ENCODE measurements at places on chromosomes 6 and 20.

DNA sequence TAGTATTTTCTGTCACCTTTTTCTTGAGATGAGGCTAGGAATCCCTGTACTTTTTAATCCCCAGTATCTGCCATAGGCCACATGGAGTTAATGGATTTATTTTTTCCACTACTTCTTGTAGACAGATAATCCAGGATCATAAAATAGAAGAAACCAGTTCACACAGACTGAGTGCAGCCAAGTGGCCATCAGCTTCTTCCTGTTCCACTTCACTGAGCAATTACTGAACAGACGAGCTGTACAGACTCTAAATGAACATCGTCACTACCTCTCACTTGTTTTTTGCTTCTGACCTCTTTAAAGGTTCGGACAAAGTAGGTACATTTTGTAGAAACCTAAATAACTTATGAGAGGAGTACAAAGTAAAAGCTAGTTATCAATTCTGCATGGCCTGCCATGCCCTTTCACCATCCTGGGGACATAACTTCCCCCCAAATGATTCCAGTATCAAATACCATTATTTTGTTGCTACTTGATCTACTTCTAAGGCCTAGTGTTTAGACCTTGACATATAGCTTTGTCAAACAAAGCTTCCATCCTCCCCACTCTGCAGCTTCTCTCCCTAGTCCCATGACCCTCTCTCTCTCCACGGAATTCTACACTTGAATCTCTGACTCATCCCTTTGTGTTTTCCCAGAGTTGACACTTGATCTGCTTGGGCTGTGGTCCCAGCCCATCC is 34.4 kb upstream of the ARHGAP18 start:
- no peak for DNase-seq

DNA sequence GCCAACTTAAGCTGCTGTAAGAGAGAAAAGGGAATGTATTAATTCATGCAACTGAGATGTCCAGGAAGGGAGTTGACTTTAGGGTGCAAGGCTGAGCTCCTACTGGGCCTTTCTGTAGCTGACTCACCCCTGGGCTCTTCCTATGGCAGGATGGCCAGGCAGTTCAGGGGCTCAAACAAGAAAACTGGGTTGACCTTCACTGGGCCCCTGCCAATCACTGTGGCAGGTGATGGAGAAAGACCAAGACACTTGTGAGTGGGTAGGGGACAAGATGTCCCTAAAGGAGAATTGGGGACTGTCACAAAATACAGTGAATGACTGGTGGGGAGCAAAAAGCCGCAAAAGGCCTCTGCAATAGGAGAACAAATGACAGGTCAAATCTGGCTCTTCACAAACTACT is 21.5 kb upstream of the RALGAPA2 start:
- DNase-seq, result no peak

- no peak for DNase-seq
Observed at GRCh38 chr20:3744806-3745685, 12.6 kb downstream of the HSPA12B start.

GRCh38 chr20:31870726-31871617 is 538 bp downstream of the TTLL9 start:
- DNase-seq, result no peak

DNA sequence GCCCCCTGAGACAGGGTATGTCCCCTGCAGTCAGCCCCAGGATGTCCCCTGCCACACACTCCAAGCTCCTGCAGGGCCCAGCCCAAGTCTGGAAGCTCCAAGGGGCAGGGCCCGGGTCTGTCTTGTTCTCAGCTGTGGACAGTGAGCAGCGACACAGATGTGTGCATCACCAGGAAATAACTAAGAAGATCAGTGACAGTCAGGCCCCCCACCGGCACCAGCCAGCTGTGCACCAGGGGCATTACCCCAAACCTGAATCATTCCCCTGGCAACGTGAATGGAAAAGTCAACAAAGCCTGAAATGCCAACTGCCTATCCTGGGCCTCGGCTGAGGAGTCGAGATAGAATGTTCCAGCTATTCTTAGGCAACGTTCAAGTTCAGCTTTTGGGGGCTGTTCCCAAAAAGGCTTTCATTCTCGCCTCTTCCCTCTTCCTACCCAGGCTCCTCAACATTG is 105.0 kb downstream of the PREX1 start:
- no peak for DNase-seq

DNA sequence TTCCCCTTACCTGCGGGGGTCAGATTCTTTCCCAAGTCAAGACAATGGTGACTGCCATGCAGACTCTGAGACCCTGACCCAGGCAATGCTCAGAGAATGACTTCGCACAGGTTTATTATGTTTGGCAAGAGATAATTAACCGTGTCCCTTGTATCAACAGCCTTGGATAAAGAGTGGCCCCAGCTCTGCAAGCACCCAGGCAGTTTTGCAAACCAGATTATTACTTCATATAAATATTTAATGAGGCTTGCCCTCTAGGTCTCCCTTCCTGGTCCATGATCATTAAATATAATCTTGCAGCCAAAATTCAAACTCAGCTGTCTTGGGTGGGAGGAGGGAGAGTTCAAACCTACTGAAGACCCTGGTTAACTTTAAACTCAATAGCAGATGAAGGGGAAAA is 156.5 kb downstream of the ANKRD60 start:
- DNase-seq, result no peak

- no peak for DNase-seq
Observed at GRCh38 chr6:44105146-44105545, 22.1 kb downstream of the MRPL14 start.

GRCh38 chr6:452301-453067 is 60.9 kb downstream of the IRF4 start:
- DNase-seq, result no peak

DNA sequence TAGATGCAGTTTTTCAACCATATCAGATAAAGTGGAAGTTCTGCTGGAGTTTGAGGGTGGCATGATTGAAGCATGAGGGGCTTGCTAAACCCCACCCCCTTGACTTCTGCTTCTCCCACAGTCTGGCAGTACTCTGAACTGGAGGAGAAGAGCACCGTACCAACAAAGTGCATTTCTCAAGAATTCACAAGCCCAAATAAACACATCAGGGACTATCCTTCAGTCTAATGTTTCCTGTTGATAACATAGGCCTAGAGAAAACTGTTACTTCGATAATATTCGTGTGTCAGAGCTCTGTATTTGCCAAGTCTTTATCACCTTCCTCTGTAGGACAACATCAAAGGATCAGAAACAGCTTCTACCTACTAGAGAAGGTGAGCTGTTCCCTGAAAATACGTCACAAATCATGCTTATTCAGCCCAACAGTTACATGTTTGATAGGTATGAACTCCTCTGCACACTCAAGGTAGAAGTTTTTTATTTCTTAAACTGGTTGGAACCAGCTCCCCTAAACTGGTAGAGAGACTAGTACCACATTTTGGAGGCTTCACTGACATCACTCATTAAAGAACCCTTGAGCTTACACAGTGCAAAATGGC is 153.2 kb upstream of the PRND start:
- DNase-seq, result no peak

- DNase-seq, result peak; percentile 84
Observed at GRCh38 chr6:38493931-38494547, 145.7 kb downstream of the BTBD9 start.

DNA sequence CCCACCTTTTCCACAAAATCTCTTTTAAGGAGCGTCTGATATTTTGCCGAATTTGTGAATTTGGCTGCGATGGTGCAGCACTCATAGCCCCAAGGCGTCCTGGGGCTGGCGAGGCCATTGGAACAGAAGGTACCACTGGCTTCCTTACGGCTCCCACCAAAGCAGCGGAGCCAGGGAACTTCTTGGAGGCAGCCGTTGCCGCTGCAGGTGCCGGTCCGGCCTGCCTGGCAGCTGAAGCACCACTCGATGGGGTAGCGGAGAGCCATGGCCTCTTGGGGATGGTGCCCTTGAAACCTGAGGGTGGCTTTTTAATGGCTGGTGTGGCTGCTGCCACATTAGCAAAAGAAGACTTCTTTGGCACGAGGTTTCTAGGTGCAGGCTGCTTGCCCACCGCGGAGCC is 29.8 kb downstream of the DIDO1 start:
- DNase-seq, result no peak

- no peak for DNase-seq
Observed at GRCh38 chr6:34115403-34115795, 30.5 kb downstream of the GRM4 start.
